ENCODE measurements at places on chromosomes 16 and 17.
A peak's percentile ranks its signal among the peaks of the same experiment; 100 is the strongest.

DNA sequence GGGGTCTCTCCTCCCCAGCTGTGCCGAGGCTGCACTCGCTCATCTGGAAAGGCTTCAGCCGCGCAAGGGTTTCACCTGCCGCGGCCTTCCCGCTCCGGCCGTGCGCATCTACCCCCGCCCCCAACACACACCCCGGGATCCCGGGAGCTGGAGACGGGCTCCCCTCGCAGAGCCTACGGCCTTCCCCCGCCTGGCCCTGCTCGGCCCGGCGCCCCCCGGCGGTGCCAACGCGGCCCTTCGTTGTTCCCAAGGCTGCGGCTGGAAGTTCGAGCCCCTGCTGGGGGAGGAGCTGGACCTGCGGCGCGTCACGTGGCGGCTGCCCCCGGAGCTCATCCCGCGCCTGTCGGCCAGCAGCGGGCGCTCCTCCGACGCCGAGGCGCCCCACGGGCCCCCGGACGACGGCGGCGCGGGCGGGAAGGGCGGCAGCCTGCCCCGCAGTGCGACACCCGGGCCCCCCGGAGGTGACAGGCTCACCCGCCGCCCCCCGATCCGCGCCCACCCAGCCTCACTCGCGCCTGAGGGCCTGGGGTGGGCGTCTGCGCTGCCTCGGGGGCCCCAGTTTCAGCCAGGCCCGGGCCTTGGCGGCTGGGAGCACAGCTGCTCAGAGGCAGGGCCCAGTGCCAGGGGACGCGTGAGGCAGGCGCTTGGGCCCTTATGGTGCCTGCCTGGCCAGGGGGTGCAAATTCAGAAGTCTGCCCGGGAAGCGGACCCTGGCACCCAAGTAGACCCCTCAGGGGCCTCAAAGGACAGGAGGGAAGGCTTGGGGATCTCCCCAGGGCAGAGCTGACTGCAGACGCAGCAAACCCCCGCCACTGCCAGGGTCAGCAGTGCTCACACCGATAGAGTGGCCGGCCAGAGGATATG lies 11.2 kb downstream of the GALK1 start:
- peak; percentile 89 for DNase-seq

GRCh38 chr17:82320956-82321927 lies 3.8 kb upstream of the CD7 start:
- peak; percentile 85 for DNase-seq

GRCh38 chr17:49729069-49729468 lies 21.3 kb upstream of the SLC35B1 start:
- DNase-seq, result no peak

- DNase-seq, result no peak
Measured at GRCh38 chr17:81518785-81519283, 6.2 kb upstream of the ACTG1 start.

GRCh38 chr17:73644145-73645049 lies at the start of gene SDK2:
TSS of gene SDK2 (minus strand) at chr17:73644445. CDS start at chr17:73644088, 357 bp downstream.
- DNase-seq, result no peak

GRCh38 chr17:7932483-7932891 lies 481 bp downstream of the CNTROB start:
- no peak for DNase-seq

- no peak for DNase-seq
Measured at GRCh38 chr16:64830653-64831052, 291.2 kb downstream of the CDH11 start.

DNA sequence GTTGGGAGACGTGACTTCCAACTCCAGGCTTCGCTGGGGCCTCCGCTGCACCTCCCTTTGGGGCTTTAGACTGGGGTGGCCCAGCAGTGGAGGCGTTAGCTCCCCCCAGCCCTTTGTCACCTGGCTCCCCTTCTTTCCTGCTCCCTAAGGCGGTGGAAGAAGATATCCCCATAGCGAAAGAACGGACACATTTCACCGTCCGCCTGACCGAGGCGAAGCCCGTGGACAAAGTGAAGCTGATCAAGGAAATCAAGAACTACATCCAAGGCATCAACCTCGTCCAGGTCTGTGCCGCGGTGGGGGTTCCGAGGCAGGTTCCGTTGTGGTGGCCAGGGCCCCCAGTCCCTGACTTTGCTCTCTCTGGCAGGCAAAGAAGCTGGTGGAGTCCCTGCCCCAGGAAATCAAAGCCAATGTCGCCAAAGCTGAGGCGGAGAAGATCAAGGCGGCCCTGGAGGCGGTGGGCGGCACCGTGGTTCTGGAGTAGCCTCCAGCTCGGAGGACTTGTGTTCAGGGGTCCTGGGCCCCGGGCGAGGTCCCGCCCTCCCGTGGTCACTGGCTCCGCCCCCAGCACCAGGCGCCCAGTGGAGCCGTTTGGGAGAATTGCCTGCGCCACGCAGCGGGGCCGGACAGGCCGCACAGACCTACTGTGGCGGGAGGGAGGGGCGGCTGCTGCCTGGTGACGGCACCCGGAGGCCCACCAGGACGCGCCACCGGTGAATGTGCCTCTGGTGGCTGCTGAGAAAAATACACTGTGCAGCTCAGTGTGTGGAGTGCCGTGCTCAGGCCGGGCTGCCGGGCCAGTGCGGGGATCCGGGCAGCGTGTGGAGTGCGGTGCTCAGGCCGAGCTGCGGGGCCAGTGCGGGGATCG lies 3.8 kb downstream of the MRPL12 start:
- DNase-seq, result no peak

- DNase-seq, result no peak
Measured at GRCh38 chr17:79971651-79972050, 64.0 kb downstream of the TBC1D16 start.

- no peak for DNase-seq
Measured at GRCh38 chr16:20074099-20074991, 655 bp upstream of the GPR139 start.

DNA sequence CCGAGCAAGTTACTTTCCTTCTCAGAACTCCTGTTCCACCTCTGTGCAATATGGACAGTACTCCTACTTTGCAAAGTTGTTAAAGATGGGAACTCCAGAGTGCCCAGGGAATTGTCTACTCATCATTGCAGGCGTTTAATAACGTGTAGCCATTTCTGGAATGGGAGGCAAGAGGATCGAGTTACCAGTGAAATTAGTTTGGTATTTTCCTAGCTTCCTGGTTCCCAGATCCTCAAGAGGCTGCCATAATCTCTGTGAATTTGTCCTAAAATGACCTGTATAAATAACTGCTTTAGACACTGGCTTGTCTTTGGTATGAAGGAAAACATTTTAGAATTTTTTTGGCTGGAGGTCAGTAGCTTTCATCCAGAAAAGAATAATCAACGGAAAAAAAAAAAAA lies 27.7 kb downstream of the WWOX start:
- no peak for DNase-seq

GRCh38 chr17:58083491-58084316 lies 485 bp downstream of the DYNLL2 start:
- peak; percentile 69 for DNase-seq

GRCh38 chr16:31529108-31529936 lies 1.6 kb downstream of the AHSP start:
- no peak for DNase-seq

DNA sequence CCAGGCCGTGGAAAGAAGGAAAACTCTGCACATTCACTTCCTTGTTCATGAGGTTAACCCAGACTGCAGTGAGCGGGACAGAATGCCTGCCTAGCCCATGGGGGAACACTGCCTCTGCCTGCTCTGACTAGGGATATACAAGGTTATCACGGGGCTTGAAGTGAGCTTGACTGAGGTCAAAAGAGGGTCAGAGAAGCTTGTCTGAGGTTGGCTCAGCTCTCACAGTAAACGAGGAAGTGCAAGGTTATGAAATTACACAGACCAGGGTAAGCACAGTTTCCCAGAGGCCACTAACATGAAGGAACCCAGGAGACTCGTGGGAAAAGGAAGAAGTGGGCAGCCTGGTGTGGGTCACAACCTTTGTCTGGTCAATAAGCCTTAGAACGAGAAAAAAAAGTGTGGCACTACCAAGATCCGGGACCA lies 28.7 kb downstream of the HIC1 start:
- no peak for DNase-seq

DNA sequence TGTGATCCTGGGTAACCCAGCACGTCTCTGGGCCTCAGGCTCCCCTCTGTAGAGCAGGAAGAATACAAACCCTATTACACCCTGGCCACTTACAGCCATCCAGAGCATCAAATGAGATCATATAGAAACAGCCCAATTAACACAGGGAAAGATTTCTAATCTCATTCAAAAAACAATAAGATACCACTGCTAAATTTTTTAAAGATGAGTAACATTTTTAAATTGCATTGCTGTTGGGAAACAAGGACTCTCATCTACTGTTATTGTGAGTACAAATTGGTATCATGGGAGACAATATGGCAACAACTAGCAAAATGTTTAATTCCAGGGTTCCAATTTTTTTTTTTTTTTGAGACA lies 41.1 kb downstream of the SRL start:
- DNase-seq, result no peak

- DNase-seq, result no peak
Measured at GRCh38 chr17:42136654-42137051, 14.0 kb downstream of the HSPB9 start.

DNA sequence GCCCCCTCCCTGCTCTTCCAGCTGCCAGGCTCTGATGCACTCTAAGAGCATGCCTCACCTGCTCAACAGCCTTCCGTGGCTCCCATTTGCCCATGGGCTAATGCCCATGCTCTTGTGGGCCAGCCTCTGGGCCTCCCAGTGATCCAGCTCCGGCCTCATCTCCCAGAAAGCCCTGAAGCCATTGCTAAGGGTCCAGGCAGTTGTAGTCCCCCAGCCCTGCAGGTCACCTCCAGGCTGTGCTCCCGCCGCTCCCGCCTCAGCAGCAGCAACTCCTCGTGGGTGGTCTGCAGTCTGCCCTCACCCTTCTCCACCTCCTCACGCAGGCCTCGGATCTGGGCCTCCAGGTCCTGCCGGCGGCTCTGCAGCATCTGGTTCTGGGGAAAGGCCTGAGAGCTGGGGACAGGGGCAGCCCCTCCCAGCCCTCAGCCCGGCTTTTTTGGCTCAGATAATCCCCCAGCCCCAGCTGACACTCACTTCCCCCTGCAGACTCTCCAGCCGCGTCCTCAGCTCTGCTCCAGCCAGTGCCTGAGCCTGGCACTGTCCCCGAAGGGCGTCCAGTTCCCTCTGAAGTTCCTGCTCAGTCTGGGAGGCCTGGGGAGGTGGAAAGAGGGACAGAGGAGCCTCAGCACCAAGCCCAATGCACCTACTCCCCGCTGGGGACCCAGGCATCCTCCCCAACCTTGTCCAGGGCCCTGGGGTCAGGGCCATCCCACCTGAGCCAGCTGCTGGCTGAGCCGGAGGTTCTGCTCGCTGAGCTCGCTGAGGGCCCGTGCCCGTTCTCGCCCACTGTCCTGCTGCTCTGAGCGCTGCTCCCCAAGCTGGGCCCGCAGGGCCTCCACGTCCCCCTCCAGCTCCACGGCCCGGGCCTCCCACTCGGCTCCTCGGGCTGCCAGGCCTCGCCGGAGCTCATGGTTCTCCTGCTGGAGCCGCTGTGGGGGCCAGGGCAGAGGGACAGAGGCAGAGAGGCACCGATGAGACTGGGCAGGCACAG lies 6.2 kb downstream of the BICDL2 start:
- DNase-seq, result no peak

GRCh38 chr17:82110298-82110697 lies 12.3 kb upstream of the FASN start:
- DNase-seq, result no peak

GRCh38 chr17:4860651-4861050 lies 27.5 kb downstream of the MINK1 start:
- DNase-seq, result no peak

GRCh38 chr17:7888184-7888920 lies at the start of gene CHD3:
TSS of gene CHD3 (plus strand) at chr17:7888789. CDS start at chr17:7889001, 212 bp downstream.
- DNase-seq, result no peak

- DNase-seq, result no peak
Measured at GRCh38 chr17:1646199-1646875, 805 bp upstream of the SCARF1 start.

Measured in GM12892 (cell line).